ENCODE measurements at places on chromosomes 12 and 14. TPM values are rescaled to one million over a fixed set of nuclear protein-coding genes. Genes with fewer than 3 reads are reported as not detected.

The A2M gene
- total RNA-seq, result 0.56 TPM

The OR10AD1 gene
- not detected for total RNA-seq

The METTL17 gene
- 32.8 TPM for total RNA-seq

The TMCC3 gene
- total RNA-seq, result 0.36 TPM

The INSM2 gene
- not detected for total RNA-seq

The PPP1CC gene
- 126 TPM for total RNA-seq

The ASB2 gene
- total RNA-seq, result 0.54 TPM

The A2ML1 gene
- not detected for total RNA-seq

The TIMM9 gene
- total RNA-seq, result 49.7 TPM

The PMCH gene
- total RNA-seq, result not detected

The NPFF gene
- total RNA-seq, result not detected

The DEPDC4 gene
- 0.72 TPM for total RNA-seq

The AMHR2 gene
- not detected for total RNA-seq

The GPX2 gene
- total RNA-seq, result not detected
